ENCODE measurements at places on chromosomes 6 and 20.

DNA sequence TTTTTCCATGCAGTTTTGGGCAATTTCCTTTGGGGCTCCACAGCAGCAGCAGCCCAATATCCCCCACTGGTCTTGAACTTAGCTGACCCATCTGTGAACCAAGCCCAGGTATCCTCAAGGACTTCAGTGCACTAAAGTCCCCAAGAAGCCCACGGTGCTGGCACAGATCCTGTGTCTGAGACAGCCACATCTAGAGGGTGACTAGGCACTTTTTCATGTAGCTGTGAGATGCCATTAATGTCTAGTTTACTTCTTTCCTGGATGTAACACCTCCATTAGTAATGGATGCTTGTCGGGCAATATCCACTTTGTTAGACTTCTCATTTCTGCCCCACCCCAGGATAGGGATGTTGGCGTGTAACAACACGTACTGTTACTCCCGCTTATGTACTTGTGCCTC, 176.2 kb upstream of the PROKR2 start:
- no peaks in the 10 kb centered on the region for H3K4me1 ChIP-seq
- H3K4me3 ChIP-seq = no peak overlapping the region
- no peaks in the 10 kb centered on the region for H3K27me3 ChIP-seq
- no peak overlapping the region for H3K27ac ChIP-seq
- DNase-seq = no peak
- H3K36me3 ChIP-seq = no peaks in the 10 kb centered on the region

GRCh38 chr6:125431971-125432370, 130.2 kb upstream of the HDDC2 start:
- H3K36me3 ChIP-seq = no peaks in the 10 kb centered on the region
- no peaks in the 10 kb centered on the region for H3K4me1 ChIP-seq
- H3K27me3 ChIP-seq = no peaks in the 10 kb centered on the region
- H3K27ac ChIP-seq = no peak overlapping the region
- no peak for DNase-seq

- H3K36me3 ChIP-seq = no peaks in the 10 kb centered on the region
- DNase-seq = no peak
- no peaks in the 10 kb centered on the region for H3K27me3 ChIP-seq
- H3K4me3 ChIP-seq = no peak overlapping the region
- no peak overlapping the region for H3K27ac ChIP-seq
These were observed 4.3 kb downstream of the CLVS2 start for GRCh38 chr6:123000244-123000770.

DNA sequence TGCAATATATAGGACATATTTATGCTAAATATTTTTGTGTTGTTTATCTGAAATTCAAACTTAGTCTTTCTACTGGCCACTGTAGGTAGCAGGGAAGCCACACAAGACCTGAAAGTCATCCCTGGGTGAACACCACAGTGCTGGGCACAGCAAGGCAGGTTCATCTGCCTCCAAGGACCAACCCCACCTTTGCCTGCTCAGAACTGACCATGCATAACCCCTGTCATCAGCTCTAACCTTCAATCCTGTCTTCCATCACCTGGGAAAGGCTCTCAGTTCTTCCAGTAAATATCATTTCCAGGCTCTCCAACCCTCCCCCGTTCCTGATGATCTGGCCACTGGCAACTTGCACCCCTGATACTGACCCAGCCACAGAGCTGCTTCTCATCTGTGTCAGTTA, 32.7 kb upstream of the CST7 start:
- peaks cover 17% of the 10 kb centered on the region for H3K4me1 ChIP-seq
- H3K36me3 ChIP-seq = no peaks in the 10 kb centered on the region
- H3K4me3 ChIP-seq = no peak overlapping the region
- DNase-seq = no peak

DNA sequence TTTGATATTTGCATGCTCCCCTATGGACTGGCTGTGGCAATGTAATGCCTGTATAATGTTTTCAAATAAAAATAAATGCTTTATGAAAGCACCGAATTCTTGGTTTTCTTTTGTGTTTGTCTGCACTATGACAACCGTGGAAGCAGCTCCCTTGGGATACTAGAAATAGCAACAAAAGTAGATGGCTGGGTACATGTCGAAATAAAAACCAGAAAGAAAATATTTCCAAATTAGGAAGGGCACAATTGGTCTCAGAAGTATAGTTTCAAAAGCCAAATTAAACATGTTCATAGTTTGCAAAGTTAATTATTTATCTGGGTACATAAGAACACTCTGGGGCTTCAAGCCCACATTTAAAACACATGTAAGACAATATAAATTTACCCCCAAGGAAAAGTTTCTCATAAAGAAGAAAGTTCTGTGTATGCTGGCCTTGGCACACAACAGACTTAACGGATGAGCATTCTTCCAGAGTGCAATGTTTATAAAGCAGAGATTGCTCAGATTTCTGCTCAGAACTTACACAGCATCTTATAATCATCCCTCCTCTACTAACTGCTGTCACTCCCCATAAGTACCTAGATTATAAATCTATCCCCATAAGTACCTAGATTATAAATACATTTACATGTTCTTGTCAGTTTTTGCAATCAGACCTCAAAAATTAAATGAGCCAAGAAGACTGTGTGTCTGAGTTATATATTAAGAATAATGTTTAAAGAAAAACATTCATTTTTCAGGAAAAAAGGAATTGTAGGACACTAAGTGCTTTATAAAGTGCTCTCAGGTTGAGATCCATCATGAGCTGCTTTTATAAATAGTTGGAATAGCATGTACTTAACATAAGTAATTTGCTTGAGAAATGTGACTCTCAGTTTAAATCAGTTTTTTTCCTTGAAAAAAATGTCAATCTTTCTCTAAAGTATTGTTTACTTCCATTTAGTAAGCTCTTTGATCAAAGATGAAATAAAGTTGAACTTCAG, 230.2 kb upstream of the PLN start:
- H3K27ac ChIP-seq = no peak overlapping the region
- H3K4me1 ChIP-seq = no peaks in the 10 kb centered on the region
- no peaks in the 10 kb centered on the region for H3K27me3 ChIP-seq
- no peaks in the 10 kb centered on the region for H3K36me3 ChIP-seq

DNA sequence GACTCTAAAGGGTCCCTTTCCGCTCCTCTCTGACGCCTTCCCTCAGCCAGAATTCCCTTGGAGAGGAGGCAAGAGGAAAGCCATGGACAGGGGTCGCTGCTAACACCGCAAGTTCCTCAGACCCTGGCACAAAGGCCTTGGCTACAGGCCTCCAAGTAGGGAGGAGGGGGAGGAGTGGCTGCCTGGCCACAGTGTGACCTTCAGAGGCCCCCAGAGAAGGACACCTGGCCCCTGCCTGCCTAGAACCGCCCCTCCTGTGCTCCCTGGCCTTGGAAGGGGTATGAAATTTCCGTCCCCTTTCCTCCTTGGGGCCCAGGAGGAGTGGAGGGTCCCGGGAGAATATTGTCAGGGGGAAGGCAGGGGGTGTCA, 2.7 kb downstream of the VEGFA start:
- peak overlapping the region; percentile 92 for H3K27ac ChIP-seq
- H3K36me3 ChIP-seq = no peaks in the 10 kb centered on the region
- H3K4me1 ChIP-seq = peaks cover 22% of the 10 kb centered on the region
- H3K27me3 ChIP-seq = no peaks in the 10 kb centered on the region
- H3K4me3 ChIP-seq = peak overlapping the region; percentile 73

- no peaks in the 10 kb centered on the region for H3K4me1 ChIP-seq
- no peak overlapping the region for H3K4me3 ChIP-seq
- H3K27ac ChIP-seq = no peak overlapping the region
- H3K36me3 ChIP-seq = no peaks in the 10 kb centered on the region
- DNase-seq = no peak
These were observed 81.5 kb downstream of the RTN4IP1 start for GRCh38 chr6:106547601-106548453.

DNA sequence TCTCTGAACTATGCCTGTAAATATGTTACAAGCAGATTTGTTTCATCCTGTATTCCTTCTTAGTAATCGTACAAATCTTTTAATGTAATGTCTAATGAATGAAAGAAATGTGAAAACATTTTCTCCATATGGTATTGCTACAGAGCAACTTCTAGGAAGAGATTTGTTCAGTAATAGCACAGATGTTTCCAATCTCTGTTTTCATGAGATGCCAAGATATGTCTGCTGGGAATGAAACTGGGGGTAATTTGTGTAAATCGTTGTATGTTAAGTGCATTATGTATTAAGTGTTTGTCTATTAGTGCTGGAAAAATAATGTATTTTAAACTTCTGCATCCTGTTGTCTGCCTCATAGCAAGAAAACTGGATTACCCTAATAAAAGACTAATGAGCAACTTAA, 722.2 kb upstream of the EYS start:
- no peaks in the 10 kb centered on the region for H3K36me3 ChIP-seq
- no peak for DNase-seq
- no peaks in the 10 kb centered on the region for H3K27me3 ChIP-seq
- no peak overlapping the region for H3K27ac ChIP-seq
- no peaks in the 10 kb centered on the region for H3K4me1 ChIP-seq

DNA sequence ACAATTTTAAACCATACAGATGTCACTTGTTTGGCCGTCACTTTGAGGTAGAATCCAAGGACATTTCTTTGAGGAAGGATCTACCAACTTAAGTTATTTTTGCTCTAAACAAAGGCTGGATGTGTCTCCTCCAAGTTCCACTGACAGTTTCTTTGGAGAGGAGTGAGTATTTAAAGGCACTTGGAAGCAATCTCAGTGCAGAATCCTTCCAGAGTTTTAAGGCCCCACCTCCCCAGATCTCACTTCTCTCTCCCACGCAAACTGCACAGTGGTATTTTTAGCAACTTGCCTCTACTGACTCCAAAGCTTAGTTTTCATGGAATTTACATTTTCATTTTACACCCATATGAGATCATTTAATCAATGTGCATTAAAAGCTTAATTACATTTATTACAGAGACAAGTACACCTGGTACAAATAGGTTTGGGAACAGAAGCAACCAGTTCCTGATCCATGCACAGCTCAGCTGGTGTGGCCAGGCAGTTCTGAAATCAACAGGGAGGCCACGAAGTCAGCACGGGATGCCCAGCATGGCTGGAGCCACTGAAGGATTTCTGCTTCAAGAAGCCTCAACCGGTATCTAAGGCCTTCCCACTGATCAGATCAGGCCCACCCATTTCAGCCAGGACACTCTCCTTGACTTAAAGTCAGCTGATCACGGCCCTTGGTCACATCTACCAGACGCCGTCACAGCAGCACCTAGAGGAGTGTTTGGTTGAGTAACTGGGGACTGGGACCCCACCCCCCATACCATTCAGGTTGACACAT, 109.8 kb downstream of the SYCP2 start:
- H3K27me3 ChIP-seq = peaks cover 45% of the 10 kb centered on the region
- H3K4me1 ChIP-seq = no peaks in the 10 kb centered on the region
- no peaks in the 10 kb centered on the region for H3K36me3 ChIP-seq
- no peak overlapping the region for H3K4me3 ChIP-seq

- no peak overlapping the region for H3K27ac ChIP-seq
- H3K4me1 ChIP-seq = no peaks in the 10 kb centered on the region
- H3K27me3 ChIP-seq = no peaks in the 10 kb centered on the region
These were observed 5.4 kb downstream of the RAMACL start for GRCh38 chr6:166581091-166581511.

GRCh38 chr6:139240161-139241010, 51.4 kb downstream of the TXLNB start:
- H3K27me3 ChIP-seq = no peaks in the 10 kb centered on the region
- H3K36me3 ChIP-seq = no peaks in the 10 kb centered on the region
- no peak overlapping the region for H3K4me3 ChIP-seq
- no peak for DNase-seq
- no peaks in the 10 kb centered on the region for H3K4me1 ChIP-seq

DNA sequence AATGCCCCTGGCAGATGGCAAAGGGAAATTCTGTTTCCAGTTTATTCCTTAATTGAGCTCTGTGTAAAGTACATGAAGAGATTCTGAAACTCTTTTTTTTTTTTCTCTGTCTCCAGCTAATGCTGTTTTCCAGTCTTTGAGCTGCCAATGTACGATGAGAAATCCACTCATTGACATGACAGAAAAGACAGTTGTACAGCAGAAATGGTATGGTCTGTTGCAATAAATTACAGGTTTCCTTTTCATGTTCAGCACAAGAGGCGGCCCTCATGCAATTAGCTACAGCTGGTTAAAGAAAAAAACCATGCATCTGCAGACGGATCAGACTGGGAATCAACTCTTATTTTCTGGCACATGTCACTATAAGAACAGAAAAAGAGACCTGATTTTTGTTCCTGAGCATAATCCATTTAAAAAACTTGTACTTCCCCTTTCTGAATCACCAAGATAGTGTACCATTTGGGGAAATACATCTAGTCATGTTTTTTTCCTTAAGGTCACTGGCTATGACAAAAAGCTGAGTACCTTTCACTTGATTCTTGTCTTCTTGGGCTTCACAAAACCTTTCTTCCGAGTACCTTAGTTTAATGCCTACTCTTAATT, 289.8 kb upstream of the PREP start:
- DNase-seq = no peak
- H3K4me1 ChIP-seq = peaks cover 16% of the 10 kb centered on the region
- H3K36me3 ChIP-seq = no peaks in the 10 kb centered on the region
- no peak overlapping the region for H3K4me3 ChIP-seq
- no peaks in the 10 kb centered on the region for H3K27me3 ChIP-seq

- DNase-seq = no peak
- no peaks in the 10 kb centered on the region for H3K36me3 ChIP-seq
- H3K27ac ChIP-seq = no peak overlapping the region
These were observed 22.2 kb downstream of the KDM1B start for GRCh38 chr6:18177286-18177965.

DNA sequence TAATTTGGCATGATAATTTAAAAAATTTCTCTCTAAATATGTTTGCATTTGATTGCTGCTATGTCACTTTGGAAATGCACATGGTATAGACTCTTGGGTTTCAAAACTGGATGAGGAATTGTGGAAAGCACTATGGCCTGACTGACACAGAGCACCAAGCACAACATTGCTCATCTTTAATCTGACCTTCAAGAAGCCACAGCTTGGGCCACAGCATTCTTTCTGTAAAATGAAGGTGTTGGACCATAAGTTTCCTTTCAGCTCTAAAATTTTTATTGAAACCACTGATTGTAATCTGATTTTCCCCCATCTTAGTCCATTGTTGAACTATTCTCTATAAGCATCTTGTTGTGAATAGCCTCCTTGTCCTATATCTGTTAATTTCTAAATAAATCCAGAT, 41.0 kb downstream of the QKI start:
- DNase-seq = no peak
- H3K27ac ChIP-seq = no peak overlapping the region
- no peaks in the 10 kb centered on the region for H3K4me1 ChIP-seq
- no peak overlapping the region for H3K4me3 ChIP-seq
- no peaks in the 10 kb centered on the region for H3K27me3 ChIP-seq
- no peaks in the 10 kb centered on the region for H3K36me3 ChIP-seq
